Activated B cell treated with CpG ODN at 0.5 μM for 24 hours (primary cell): ENCODE measurements at places on chromosomes 3 and 15.

- peak; percentile 10 for DNase-seq
Observed at GRCh38 chr3:126130981-126131745, 47.2 kb upstream of the SLC41A3 start.

- DNase-seq: no peak
Observed at GRCh38 chr3:59483191-59483590, 433.4 kb upstream of the CFAP20DC start.

DNA sequence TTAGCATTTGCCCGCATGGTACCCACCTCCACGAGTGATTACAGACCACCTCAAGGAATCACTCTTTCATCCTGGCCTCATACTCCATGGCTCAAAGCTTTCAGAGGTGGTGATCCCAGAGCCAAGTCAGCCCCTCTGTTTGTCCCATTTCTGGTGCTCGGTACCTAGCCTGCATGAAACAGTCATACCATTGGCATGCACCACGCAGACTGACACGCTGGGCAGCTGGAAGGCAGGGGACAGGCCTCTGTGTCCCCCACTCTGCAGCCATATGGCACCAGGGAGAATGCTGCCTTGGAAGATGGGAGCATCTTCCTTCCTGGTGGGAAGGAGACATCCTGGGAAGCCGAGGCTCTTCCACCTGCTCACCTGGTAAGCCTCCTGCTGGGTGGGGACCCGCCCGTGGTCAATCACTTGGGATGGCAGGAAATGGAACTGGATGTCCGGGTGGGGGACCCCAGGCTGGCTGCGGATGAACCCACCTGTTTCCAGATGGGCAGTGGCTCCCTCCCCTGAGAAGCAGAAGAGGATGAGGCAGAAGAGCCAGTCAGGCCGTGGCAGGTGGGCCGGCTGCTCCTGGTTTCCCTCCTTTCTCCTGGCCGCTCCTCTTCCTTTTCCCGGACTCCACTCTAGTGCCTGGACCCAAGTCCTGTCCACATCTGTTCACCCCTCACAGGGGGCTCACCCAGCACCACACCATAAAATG lies 26.9 kb downstream of the CHDH start:
- DNase-seq: no peak

GRCh38 chr3:168096210-168096652 lies 507 bp upstream of the GOLIM4 start:
- no peak for DNase-seq

DNA sequence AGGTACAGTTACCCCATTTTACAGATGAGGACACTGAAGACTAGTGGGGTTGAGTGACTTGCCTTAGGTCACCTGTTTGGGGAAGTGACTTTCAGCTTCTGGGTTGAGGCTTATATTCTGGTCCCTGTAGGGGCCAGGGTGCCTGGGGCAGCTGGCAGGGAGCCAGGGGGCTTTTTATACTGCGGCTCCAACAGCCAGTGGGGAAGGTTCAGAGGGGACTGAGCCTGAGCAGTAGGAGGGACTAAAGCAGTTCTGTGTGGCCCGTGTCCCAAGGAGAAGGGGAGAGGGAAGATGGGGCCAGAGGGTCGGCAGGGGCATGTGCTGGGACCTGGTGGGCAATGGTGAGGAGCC lies 37.7 kb downstream of the SLC6A6 start:
- no peak for DNase-seq

DNA sequence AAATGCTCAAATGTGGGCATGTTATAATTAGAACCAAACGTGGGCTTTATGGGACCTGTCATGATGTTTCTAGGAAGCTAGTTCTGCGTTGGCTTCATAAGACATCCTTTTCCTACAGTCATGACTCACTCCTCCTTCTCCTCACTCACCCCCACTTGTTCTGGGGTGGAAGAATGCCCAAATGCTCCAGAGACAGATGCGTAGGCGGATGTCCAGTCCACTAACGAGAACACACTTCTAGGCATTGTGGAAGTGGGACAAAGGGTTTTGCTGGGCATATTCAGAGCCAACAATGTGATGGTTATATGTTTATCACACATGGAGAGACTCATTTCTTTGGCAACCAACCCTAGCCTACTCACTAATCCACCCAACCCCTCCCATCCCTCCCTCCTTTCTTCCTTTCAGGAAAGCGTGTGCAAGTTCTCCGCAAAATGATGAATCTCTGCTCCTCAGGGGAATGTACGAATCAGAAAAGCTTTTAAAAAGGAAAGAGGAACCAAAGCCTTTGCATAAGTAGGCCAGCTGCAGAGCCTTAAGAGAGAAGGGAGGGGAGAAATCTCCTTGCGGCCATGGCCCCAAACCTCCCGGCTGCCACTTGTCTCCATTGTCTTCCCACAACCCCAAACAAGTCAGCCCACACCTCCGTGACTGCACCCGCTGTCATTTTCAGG lies 123.0 kb upstream of the SPRED1 start:
- DNase-seq: no peak

GRCh38 chr3:61055447-61055846 lies 195.8 kb downstream of the FHIT start:
- no peak for DNase-seq

GRCh38 chr3:19363071-19363470 lies 214.8 kb downstream of the KCNH8 start:
- no peak for DNase-seq

DNA sequence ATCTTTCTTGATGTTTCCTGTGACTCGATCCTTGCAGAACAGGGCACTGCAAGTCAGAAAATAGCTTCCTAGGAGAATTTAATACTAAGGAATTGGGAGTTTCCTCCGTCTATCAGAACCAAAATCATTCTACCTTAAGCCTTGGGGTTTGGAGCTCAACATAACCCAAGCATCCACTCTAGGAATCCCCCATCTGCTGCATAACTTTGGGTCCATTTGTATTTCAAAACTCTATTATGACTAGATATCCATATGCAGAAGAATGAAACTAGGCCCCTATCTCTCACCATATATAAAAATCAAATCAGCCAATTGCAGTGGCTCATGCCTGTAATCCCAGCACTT lies 61.7 kb upstream of the AKAP13 start:
- no peak for DNase-seq

- no peak for DNase-seq
Observed at GRCh38 chr3:120614765-120615164, 18.6 kb downstream of the NDUFB4 start.

- no peak for DNase-seq
Observed at GRCh38 chr3:140290105-140290504, 355.1 kb downstream of the CLSTN2 start.

GRCh38 chr3:48738144-48738536 lies 21.1 kb upstream of the IP6K2 start:
- DNase-seq: no peak

DNA sequence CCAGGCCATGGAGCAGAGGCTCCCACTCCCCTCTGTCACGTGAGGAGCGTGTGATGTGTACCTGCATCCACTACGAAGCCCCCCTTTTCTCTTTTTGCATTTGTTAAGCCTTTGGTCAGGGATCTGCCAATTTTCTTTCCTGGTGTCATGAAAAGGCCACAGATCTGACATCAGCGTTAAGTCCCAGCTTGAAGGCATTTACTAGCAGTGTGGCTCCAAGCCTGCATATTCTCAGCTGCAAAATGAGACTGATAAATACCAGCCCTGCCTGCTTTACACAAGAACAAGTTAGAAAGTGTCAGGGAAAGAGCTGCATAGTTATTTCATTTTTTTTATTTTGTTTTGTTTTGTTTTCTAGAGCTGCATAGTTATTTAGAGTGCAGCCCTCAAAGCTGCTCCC lies 2.3 kb upstream of the ANKRD63 start:
- DNase-seq: no peak

GRCh38 chr3:17544632-17545031 lies 197.8 kb downstream of the TBC1D5 start:
- no peak for DNase-seq

GRCh38 chr3:194277104-194277785 lies 73.9 kb downstream of the CPN2 start:
- DNase-seq: no peak

- no peak for DNase-seq
Observed at GRCh38 chr3:10806006-10806405, 10.0 kb upstream of the SLC6A11 start.

GRCh38 chr3:128423525-128424147 lies 43.1 kb downstream of the DNAJB8 start:
- no peak for DNase-seq

DNA sequence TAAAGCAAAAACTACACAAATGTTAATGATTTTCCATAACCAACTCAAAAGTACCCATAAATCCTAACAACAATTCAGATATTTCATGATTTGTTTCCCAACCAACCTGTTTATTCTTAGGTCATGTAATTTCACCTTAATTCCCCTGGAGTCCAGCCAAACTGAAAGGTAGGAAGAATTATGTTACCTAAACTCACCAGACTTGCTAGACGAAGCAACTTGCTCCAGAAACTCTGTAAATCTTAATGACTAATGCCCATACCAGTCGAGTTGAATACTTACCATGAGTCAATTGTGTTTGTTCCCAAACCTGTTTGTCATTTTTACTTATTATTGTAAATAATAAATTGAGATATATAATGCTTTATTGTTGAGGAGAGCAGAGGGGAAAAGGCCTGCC lies 1030.0 kb downstream of the TBL1XR1 start:
- no peak for DNase-seq

DNA sequence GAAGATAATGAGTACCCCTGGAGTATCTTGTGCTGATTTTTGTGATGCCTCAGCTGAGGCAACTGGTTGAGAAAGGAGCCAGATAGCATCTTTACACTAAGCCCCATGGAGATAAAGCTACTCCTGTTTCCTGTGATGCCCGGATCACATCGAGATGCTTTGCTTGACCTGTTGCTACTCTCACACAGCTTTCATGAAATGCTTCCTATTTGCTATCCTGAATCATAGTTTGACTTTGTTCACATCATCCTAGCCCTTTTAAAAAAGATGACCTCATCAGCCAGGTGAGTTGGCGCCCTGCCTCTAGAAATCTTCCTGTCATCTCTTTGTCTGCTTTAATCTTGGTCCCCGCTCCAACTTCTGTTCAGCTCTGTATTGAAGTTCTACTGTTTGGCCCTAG lies 409.6 kb upstream of the TBL1XR1 start:
- no peak for DNase-seq

DNA sequence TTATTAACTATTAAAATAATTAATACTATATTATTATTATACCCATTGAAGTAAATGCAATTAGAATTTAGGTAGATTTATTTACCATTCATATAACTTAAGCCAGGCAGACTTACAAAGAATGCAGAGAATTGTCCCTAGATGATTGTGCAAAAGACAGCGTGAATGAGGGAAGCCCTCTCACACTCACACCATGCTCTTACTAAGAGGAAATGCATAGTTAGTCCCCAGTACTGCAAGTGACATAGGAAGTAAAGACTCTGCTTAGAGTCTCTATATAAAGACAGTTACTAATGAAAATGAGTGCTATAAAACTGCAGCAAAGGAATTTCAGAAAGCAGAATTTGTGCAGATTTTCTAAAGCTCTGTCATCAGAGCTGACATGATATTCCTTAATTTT lies 270.4 kb downstream of the ZBBX start:
- DNase-seq: no peak

- DNase-seq: no peak
Observed at GRCh38 chr3:31695280-31696008, 162.7 kb downstream of the STT3B start.

DNA sequence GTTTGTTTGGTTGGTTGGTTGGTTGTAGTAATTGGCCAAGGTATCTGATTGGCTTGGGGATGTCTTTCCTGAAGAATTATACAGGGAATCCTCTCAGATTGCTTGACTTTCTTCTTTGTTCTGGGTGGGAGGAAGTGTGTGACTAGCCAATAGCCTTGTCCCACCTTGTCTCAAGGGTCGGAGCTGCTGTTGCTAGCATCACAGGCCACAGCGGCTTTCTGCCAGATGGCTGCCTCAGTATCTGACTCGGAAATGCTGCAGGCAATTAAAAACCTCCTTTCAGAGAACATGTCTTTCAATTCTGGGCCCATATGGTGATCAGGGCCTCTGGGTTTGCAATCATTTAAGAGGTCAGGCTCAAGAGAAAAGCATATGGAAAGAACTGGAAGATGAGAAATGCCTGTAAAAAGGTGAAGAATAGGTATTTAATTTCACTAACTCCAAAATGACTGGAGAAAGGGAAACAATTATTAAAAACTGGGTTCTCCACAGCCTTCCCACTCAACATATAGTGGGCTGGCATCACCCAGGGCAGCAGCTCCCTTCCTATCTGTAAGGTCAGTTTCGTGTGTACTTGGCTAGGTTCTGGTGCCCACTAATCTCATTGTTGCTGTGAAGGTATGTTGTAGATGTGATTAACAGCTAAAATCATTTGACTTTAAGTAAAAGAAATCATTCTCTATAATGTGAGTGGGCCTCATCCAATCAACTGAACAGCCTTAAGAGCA lies 32.4 kb downstream of the TGFBR2 start:
- no peak for DNase-seq

DNA sequence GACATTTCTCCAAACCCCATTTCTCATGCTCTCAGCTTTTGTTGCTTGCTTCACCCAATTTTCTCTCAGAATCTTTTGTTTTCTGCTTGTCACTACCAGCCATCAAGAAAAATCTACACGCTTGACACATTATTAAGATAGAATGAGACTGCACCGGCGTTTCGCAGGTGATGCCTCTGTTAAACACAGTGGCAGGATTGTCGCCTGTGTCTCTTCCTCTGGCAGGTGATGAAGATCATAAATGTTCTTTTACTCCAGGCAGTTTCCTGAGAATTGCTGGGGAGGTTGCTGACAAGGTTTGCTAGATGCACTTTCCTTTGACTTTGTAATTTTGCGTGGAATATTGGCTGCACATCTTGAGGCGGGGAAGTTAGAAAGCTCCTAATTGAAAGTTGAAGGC lies 75.4 kb downstream of the IL1RAP start:
- DNase-seq: no peak

GRCh38 chr3:140580746-140581145 lies 97.1 kb upstream of the TRIM42 start:
- DNase-seq: no peak

GRCh38 chr15:47377465-47377864 lies 339.8 kb upstream of the SEMA6D start:
- DNase-seq: no peak

DNA sequence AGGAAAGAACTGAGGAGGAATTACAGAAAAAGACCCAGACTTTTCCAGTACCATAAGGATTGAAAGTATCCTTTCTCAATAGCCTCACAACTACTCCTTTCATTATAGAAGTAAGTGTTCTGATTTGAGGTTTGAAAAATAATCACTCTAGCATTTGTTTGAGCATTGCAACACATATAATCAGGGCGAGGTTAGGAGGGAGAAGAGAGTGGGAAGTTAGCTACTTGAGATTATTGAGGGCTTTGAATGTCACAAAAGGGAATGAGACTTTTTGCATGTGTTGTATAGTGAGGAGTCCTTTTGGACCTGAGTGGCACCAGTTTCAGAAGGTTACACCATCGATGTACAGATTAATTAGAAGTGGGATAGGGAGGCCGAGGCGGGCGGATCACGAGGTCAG lies 65.2 kb upstream of the TNIK start:
- DNase-seq: no peak

GRCh38 chr15:90713081-90713480 lies 4.1 kb upstream of the BLM start:
- no peak for DNase-seq

- DNase-seq: no peak
Observed at GRCh38 chr3:66133050-66133757, 87.6 kb upstream of the SLC25A26 start.

GRCh38 chr15:35445891-35446290 lies 100.1 kb downstream of the DPH6 start:
- no peak for DNase-seq
